ENCODE measurements at places on chromosomes 1 and 21.

- no peak for DNase-seq
These were observed 1753.4 kb downstream of the MRPL39 start for GRCh38 chr21:23853796-23854379.

DNA sequence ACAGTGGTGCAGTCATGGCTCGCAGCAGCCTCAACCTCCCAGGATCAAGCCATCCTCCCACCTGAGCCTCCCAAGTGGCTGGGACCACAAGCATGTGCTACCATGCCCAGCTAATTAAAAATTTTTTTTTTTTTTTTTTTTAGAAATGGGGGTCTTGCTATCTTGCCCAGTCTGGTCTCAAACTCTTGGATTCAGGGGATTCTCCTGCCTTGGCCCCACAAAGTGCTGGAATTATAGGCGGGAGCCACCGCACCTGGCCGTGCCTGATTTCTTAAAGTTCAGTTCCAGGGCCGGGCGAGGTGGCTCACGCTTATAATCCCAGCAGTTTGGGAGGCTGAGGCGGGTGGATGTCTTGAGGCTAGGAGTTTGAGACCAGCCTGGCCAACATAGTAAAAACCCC, 6.4 kb downstream of the THAP3 start:
- no peak for DNase-seq

DNA sequence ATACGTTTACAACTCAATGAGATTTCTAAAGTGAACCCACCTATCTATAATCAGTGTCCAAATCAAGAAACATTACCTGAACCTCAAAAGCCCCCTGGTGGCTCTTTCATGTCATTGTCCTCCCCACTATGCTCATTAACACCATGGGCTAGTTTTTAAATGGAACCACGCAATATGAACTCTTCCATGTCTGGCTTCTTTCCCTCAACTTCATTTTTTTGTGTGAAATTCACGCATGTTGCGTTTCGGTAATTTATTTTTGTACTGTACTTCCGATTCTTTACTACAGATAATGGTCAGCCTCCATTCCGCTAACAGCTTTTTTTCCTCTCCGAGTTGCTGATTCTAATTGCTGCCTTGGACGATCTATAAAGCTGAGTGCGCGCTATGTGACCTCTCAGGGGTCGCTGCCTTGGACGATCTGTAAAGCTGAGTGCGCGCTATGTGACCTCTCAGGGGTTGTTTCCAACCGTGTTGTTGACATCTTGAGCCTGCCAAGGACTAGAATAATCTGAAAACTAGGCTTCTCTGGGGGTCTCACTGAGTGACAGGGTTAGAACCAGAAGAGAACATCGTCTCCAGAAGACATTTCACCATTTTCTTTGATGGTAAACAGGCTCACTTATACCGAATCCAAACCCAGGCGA, 1.1 kb upstream of the CACYBP start:
- DNase-seq = peak; percentile 78

DNA sequence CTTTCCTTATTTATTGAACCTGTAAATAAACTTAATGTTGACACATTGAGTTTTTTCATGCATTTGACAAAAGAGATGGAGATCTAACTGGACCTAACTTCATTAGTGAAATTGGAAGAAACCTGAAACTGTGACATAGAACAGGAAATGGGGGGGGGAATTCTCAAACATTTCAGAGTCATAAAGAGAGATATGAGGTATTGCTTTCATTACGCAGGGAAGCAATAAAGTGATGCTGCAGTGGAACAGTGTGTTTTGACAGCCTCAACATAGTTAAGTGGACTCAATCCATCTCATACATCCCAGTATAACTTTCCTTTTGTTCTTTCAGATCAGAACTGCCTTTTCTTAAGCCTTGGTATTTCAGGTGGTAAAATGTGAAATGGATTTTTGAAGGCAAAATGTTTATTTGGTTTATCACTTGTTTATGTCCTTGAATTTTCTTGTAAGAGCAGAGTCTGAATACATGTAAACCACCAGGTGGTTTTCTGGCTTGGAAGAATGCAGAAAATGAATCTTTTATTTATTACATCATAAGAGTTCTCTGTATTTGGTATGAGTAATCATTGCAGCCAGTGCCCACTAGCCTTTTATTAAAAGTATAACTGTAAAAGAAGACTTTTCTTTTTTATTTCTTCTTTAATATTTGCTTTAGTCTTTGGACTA, 132.5 kb downstream of the ZNF326 start:
- DNase-seq = no peak

DNA sequence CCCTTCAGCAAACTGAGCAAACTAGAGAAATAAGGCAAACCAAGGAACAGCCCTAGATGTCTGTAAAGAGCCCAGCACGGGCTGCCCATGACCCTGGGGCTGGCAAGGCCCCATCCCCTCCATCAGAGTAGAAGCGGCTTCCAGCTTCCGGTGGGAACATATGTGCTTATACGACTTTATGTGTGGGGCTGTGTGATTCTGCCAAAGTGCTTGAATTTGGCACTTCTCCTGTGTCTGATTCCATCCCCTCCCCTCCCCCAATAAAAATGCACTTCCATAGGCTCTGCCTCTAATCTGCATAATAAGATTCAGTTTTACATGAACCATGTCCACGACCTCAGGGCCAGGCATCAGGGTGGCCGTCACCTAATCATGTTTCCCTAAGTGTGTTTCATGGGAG, 236.6 kb downstream of the DSCAM start:
- no peak for DNase-seq

- no peak for DNase-seq
These were observed 287.4 kb upstream of the ZP4 start for GRCh38 chr1:238177960-238178645.

- DNase-seq = no peak
These were observed 44.8 kb downstream of the UCHL5 start for GRCh38 chr1:193014400-193014799.

DNA sequence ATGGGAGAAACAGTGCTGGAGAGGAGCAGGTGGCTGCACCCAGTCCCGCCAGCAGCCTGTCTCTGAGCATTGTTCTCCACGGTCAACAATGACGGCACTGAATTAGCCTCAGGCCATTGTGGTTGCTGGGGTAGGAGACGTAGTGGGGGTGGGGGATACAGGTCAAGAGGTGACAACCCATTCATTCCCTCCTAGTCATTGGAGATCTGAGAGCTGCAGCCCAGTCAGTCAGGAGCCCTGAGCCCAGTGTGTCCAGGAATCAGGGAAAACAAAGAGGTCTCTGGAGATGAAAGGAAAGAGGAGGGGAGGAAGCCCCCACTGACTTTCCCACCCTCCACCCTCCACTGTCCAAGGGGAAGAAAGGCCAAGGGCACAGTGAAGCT, 15.3 kb downstream of the SMIM12 start:
- DNase-seq = no peak

DNA sequence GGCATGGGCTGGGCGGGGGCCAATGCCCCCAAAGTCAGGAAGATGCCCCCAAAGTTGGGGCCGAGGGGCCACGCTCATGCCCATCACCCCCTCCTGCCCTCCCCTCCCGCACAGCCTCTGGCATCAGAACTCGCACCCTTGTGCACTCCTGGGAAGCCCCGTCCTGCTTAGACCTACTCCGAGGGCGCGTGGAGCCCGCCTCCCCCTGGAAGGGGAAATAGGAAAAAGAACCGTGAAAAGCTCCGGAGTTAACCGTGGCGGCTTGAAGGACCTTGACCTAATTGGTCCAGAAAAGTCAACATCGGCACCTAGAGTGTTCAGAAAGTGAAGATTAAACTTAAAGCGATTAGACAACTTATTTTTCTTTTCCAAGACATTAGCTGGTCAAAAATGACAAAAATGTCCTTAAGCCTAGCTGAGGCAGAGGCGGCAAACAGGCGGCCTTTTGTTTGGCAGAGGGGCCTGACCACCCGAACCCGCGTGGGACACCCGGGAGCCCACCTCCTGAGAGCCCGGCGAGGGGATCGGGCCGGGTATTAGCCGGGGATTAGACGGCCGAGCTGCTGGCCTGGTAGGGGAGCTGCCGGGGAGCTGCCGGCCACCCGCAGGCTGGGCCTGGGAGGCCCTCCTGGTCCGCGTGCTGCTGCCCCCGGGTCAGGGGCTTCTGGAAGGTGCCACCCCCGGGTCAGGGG, 65.5 kb downstream of the PRDM16 start:
- DNase-seq = no peak

DNA sequence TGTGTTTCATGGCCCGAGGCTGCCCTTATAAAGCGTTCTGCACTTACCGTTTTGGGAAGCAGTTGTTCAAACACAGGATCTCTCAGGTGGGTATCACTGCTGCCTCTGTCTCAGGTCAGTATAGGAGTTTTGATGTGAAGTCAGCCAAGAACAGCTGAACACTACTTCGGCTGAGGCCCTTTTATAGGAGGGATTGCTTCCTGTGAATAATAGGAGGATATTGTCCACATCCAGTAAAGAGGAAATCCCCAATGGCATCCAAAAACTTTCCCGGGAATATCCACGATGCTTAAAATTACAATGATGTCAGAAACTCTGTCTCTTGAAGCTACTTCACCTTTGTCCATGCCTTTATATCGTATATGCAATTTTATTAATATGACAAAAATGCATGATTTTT, at the start of gene SELE:
SELE (minus strand) TSS at position 156 of the 400 bp plus-strand sequence. CDS start 467 bp downstream, outside the sequence.
- no peak for DNase-seq

DNA sequence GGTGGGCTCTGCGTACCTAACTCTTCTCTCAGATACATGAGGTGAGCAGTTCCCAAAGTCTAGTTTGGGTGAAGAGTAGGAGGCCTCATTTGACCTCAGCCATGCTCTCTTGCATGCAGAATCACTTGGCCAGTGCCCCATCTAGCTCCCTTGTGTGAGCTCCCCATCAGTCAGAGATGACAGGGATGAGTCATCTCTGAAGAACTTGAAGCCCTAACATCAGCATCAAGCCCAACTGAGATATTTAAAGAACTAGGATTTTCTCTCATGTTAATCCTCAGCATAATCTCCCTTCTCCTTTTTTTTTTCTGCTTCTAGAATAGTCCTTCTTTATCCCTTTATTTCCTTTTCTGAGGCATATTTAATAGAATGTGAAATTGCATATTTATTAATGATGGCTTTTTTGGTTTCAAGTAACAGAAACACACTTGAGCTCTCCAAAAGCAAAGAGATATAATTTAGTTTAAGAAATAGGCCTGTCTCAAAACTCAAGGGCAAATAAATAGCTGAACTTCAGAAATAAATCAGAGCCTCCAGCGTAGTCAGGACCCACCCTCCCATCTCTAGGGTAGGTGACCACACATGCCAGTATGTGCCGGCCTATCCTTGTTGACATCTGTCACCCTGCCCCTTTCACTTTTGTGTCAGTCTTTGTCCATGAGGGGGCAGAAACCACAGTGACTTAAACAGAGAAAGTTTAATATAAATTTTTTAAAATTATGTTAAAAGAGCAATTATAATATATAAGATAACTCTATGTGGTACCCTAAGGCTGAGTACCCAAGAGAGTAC, 112.3 kb downstream of the TSEN15 start:
- no peak for DNase-seq

DNA sequence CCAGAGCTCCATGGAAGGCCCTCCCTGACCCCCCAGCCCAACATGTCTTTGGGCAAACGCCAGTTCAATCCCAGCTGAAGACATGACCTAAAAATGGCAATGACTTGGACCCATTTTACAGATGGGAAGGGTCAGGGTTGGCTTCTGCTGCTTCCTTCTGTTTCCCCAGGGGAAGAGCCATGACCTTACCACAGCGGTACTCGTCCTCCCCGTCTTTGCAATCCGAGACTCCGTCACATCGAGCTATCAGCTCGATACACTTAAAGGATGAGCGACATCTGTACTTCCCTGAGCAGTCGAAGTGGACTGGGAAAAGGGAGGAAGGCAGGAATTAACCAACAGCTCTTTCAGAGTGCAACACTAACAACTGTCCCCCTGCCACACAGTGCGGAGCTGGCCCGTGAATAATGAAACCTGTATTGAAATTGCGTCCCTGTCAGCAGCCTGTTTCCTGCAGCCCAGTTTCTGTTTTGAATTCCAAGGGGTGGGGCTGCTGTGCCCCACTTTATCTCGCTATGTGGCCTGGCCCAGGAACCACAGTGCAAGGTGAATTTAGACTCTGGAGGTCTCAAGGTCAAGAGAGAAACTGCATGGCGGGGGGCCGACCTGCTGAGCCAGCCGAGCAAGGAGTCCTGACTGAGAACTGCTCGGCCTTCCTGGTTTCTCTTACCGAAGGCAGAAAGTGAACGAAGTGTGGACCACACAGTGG, 7.0 kb downstream of the TMPRSS3 start:
- no peak for DNase-seq

DNA sequence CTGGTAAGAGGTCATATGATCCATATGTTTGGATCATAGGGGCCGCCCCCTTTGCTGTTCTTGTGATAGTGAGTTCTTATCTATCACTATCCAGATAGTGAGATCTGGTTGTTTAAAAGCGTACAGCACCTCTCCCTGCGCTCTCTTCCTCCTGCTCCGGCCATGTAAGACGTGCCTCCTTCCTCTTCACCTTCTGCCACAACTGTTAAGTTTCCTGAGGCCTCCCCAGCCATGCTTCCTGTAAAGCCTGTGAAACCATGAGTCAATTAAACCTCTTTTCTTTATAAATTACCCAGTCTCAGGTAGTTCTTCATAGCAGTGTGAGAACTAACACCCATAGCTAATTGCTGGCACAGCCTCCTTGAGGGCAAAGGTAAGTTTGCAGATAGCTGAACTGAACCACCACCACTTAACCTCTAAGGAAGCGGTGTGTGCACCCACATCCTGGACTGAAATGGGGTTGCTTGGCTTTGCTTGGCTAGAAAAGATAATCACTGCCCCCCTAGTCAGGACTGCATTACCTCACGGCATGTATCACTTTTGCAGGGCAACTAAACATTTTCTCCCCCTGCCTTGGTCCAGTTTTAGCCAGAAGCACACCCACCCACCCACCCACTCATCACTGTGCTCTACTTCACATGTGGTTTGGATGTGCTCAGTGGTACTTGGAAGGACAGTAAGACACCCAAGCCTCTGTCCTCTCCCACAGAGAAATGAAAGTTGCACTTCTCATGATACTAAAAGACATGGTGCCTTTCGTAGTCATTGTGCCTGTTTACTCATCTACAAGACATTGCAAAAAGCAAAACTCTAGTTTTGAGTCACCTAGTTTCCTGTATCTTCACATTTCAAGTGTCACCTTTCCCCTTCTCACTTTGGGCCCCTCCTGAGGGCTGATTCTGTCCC, 23.1 kb upstream of the PTAFR start:
- no peak for DNase-seq

- no peak for DNase-seq
These were observed 125.4 kb downstream of the EIF4G3 start for GRCh38 chr1:21051177-21051825.

DNA sequence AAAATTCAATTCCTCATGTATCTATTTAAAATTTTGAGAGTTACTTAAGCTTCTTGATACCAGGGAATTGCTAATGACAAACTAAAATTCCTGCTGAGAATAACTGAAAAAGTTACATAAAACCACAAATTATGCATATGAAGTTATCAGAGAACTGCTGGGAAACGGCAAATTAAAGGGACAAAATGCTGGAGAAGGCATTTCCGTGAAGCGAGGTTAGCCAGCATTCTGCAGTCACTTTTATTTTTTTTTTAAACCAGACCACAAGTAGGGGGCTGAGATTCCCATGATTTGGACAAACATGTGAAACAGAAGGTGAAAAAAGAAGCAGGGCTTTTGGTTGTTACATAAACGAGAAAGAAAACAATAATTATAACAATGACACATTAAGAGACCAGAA, 737.6 kb upstream of the CHRM3 start:
- no peak for DNase-seq

- DNase-seq = no peak
These were observed 256.3 kb upstream of the IRF2BP2 start for GRCh38 chr1:234866007-234866866.

GRCh38 chr1:35280006-35280405, 11.5 kb downstream of the ZMYM4 start:
- no peak for DNase-seq
